ENCODE measurements at places on chromosomes 11 and 22.

GRCh38 chr11:121748068-121748467 lies 295.3 kb upstream of the SORL1-AS1 start:
- no peak for DNase-seq

GRCh38 chr11:77203901-77204753 lies 76.1 kb downstream of the MYO7A start:
- DNase-seq: no peak

GRCh38 chr11:2549876-2550605 lies 105.2 kb downstream of the KCNQ1 start:
- no peak for DNase-seq

DNA sequence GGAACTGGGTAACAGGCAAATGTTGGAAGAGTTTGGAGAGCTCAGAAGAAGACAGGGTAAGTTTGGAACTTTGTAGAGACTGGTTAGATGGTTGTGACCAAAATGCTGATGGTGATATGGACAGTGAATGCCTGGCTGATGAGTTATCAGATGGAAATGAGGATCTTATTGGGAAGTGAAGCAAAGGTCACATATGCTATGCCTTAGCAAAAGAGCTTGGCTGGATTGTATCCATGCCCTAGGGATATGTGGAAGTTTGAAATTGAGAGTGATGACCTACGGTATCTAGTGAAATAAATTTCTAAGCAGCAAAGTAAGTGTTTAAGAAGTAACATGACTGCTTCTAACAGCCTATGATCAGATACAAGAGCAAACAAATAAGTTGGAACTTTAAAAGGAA lies 17.8 kb downstream of the BBOX1 start:
- no peak for DNase-seq

GRCh38 chr11:22666325-22666687 lies at the start of gene GAS2:
Gene GAS2 (plus strand): TSS chr11:22666611. CDS start chr11:22674870, 8,259 bp downstream.
- DNase-seq: no peak

All from inflammatory macrophage treated with lipopolysaccharide for 4 hours (primary cell).